Mammary epithelial cell (primary cell): ENCODE measurements at places on chromosomes 1 and 21.

- DNase-seq, result no peak
Measured at GRCh38 chr1:85448358-85448757, 16.6 kb downstream of the DDAH1 start.

GRCh38 chr1:234655328-234656069 is 45.5 kb upstream of the IRF2BP2 start:
- peak; percentile 81 for DNase-seq

- DNase-seq, result no peak
Measured at GRCh38 chr1:194105381-194105780, 919.0 kb upstream of the B3GALT2 start.

DNA sequence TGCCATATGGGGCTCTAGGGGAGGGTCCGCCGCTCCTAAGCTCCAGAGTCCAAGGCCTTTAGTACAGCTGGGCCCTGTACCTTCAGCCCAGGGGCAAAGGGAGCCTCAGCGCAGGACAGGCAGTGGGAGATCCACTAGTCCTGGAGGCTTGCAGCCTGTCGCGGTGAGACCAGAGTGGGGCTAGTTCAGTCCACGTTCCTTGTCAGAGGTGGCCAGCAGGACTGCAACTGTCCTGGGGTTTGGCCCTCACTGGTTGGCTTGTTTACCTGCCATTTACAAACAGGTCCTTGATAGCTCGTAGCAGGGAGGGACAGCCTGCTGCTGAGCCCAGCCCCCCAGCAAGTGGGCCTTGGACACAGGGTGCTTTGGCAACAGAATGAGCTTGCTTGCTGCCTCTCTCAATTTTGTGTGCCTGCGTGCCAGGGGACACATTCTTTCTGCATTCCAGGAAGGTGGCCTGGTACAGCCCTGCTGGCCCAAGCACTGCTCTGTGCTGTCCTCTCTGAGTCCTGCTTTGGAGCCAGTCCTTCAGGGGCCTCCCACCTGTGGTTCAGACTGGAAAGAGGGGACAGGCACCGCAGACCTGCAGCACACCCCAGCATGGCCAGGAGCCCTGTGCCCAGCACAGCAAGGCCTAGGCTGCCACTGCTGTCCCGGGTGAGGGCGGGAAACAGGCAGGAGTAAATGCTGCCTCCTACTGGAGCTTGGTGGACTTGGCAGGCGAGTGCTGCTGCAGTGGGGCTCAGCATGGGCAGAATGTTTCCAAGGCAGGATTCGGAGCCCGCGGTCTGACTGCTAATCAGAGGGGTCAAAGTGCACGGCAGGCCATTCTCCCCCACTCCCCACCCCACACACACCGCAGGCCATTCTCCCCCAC is 15.2 kb downstream of the H6PD start:
- DNase-seq, result no peak

DNA sequence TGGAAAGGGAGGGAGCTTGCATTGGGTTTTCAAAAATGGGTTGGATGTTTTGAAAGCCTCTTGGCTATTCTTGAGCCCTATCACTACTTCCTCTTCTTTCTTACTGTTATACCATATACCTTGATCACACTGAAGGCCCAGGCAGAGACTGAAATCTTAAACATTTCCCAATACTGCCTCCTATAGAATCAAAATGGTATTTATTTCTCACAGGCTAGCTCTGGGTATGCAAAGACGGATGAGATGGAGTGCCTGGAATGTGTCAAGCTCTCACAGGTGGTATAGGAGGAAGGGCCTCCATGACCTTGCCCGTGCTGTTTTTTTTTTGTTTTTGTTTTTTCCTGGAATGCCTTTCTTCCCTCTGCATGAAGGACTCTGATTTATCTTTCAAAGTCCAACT is 268.4 kb upstream of the USP24 start:
- no peak for DNase-seq

GRCh38 chr1:100972185-100972584 is 53.4 kb downstream of the DPH5 start:
- DNase-seq, result peak; percentile 14

- no peak for DNase-seq
Measured at GRCh38 chr1:230246551-230246950, 179.5 kb downstream of the GALNT2 start.

GRCh38 chr1:41051022-41051421 is 29.5 kb upstream of the SLFNL1 start:
- no peak for DNase-seq

GRCh38 chr1:27656157-27656893 is 15.7 kb downstream of the IFI6 start:
- peak; percentile 65 for DNase-seq
